ENCODE measurements at places on chromosomes 5 and 9. TPM values are rescaled to one million over a fixed set of nuclear protein-coding genes. Genes with fewer than 3 reads are reported as not detected.

Gene PCDHGA7
- 9.9 TPM for total RNA-seq

Gene PCDHGB6
- 2.6 TPM for total RNA-seq

Gene LCN15
- total RNA-seq, result not detected

Gene PRDM9
- not detected for total RNA-seq

Gene GRXCR2
- total RNA-seq, result not detected

Gene TOPORS
- total RNA-seq, result 16.1 TPM

Gene ENHO
- total RNA-seq, result not detected

Gene ANKRD34B
- not detected for total RNA-seq

Gene POU5F2
- total RNA-seq, result 0.34 TPM

Gene SLC25A2
- total RNA-seq, result not detected

Gene ZDHHC11
- total RNA-seq, result 0.20 TPM

Gene SLC6A7
- not detected for total RNA-seq

Gene EPB41L4B
- 0.56 TPM for total RNA-seq

Gene TLX3
- not detected for total RNA-seq

Gene OSMR
- total RNA-seq, result 135 TPM

Gene ELAVL2
- total RNA-seq, result 0.12 TPM

Gene OR2K2
- not detected for total RNA-seq

Gene TRPM6
- total RNA-seq, result 0.05 TPM

Gene SYK
- not detected for total RNA-seq

Gene PHF2
- total RNA-seq, result 15.5 TPM

Gene F12
- total RNA-seq, result 0.49 TPM

Data from cardiac ventricle fibroblast (primary cell).